ENCODE measurements at places on chromosomes 4 and X.

DNA sequence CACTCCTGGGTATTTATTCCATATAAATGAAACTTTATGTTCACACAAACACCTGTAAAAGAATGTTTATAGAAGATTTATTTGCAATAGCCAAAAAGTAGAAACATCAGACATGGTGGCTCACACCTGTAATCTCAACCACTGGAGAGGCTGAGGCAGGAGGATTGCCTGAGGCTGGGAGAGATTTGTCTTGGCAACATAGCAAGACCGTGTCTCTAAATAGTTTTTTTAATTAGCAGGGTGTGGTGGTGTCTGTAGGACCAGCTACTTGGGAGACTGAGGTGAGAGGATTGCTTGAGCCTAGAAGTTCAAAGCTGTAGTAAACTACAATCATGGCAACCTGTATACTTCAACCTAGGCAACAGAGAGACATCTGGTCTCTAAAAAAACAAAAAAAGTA lies 27.7 kb upstream of the NFKB1 start:
- DNase-seq, result no peak

DNA sequence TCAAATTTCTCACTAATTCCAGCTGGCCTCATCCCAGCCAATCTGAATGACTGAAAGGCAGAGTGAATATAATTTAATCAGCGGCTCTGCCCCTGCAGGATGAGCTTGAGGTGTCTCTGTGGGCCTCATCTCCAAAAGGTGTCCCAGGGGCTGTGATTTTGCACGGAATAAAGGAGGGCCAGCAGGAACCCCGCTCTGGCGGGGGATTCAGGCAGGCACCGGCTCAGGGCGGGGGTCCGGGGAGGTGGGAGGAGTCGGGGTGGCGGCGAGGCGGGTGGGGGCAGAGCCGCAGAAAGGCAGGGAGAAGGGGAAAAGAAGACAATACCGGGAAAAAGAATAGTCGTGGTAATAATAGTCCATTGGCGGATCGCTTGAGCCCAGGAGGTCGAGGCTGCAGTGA lies 16.0 kb upstream of the ERCC6L start:
- no peak for DNase-seq

DNA sequence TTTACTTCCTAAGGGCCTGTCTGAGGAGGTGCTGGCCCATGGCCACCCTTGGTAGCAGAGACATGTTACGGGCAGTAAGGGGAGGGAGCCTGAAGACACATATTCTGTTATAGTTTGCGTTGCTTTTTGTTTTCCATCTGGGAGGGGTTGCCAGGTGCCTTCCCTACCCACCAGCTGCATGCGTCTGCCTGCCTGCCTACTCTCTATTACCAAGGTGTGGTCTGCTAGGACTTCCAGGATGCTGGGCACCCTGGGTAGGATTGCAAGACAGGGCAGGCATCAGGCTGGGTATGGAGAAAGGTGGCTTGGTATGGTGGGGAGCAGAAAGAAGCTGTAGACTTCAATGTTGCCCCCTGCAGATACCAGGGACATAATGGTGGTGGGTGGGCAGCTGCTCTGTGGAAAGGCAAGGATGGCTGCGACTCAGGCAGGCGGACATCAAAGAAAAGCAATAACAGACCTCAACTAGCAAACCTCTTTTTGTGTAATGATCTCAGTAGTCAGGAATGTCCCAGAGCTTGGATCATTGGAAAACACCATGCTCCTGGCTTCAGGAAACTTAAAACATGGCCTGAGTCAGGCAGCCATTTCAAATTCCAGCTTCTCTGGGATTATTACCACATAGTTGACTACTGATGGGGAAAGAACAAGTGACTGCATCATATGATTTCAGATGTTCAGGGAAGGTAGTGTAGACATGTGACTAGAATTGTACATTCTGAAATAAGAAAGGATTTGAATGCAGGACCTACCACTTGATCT lies 67.8 kb downstream of the HOPX start:
- no peak for DNase-seq

GRCh38 chr4:60366661-60367060 lies 833.5 kb upstream of the ADGRL3 start:
- DNase-seq, result no peak

GRCh38 chrX:130028196-130028595 lies 45.8 kb downstream of the BCORL1 start:
- DNase-seq, result peak; percentile 51

GRCh38 chr4:27145597-27145996 lies 285.0 kb downstream of the STIM2 start:
- DNase-seq, result no peak

GRCh38 chrX:97471071-97471470 lies 587.4 kb downstream of the RPA4 start:
- no peak for DNase-seq

DNA sequence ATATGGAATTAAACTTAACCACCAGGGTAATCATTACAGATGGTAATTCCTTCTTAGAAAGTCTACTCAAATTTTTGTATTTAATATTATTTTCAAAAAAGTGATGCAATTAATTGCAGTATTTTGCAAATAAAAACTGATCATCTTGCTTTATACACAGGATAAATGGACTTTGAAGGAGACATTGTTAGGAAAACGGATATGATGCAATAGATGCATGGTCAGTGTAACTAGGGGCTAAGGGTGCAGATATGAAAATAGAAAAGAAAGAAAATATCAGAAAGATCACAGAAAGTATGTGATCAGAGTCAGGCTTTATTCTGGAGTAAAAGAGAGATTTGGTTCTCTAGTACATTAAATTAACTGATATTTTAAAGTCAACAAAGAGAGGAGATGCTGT lies 401.7 kb downstream of the TLL1 start:
- no peak for DNase-seq

- no peak for DNase-seq
These were observed 53.4 kb downstream of the LDB2 start for GRCh38 chr4:16844816-16845586.

DNA sequence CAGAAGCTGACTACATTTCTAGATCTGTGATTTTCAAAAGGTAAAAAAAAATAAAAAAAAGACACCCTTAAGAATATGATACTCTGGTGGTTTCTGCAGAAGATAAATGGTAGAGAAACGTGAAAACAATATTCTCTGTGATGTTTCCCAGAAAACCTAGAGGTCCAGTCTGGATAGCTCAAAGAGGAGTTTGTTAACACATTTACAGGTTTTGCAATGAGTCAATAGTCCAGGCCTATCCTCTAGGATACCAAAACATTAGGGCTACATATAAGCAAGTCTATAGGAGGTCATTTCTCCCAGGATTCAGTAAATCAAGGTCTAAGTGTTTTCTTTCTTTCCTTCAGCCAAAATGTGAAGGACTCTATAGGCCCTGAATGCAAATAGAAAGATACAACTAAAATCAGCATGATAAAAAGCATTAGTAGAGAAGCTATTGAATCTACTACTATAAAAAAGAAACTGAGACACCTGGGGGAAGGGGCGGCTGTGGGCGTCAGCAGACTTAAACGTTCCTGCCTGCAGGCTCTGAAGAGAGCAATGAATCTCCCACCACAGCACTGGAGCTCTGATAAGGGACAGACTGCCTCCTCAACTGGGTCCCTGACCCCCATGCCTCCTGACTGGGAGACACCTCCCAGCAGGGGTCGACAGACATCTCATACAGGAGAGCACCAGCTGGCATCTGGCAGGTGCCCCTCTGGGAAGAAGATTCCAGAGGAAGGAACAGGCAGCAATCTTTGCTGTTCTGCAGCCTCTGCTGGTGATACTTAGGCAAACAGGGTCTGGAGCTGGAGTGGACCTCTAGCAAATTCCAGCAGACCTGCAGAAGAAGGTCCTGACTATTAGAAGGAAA lies 33.7 kb upstream of the SPP1 start:
- DNase-seq, result no peak

GRCh38 chr4:30619679-30620078 lies 100.5 kb upstream of the PCDH7 start:
- no peak for DNase-seq

DNA sequence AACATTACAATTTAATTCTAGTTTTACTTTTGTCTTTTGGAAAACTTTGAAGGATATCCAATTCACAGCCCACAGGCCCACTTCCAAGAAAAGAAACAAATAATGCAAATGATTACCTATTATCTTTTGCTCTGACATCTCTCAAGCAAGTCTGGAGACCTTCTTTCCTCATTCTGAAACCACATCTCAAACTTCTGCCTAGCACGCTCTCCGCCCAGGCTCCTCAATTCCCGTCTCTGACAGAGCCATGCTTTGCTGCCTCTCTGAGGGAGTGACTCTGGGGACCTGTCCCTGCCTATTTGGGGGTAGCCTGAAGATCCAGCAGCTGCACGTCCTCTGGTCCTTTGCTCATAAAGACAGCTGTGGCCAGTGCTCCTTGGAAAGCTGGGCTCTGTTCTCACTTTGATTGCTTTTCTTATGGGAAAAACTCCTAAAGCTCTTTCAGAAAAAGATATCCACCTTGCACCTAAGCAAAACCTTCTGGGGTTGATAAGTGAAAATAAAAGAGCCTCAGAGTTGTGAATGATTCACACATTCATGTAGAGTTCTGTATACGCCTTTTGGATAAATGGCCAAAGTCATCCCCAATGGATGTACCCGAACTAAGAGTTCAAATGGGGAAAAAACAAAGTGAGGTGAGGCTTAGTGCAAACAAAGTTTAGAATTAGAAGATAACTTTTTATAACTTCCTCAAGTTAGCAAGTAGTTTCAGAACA lies 72.4 kb upstream of the TNIP3 start:
- DNase-seq, result no peak

DNA sequence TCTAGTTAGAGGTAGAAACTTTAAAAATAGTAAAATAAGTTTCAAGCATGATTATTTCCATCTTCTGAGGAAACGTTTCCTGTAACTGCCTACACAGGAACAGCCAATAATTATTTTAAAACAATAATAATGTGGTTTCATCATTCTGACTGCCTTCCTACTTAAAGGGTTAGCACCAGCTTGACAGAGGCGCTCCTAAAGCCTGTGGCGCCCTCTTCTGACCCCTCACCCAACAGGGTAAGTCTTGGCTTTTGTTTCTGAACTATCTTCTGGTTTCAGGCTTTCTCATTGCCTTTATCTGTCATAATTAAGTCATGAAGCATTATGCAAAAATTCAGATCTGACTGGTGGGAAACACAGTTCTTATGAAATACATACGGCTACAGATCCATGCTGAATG lies 96.7 kb downstream of the ITM2A start:
- peak; percentile 79 for DNase-seq

DNA sequence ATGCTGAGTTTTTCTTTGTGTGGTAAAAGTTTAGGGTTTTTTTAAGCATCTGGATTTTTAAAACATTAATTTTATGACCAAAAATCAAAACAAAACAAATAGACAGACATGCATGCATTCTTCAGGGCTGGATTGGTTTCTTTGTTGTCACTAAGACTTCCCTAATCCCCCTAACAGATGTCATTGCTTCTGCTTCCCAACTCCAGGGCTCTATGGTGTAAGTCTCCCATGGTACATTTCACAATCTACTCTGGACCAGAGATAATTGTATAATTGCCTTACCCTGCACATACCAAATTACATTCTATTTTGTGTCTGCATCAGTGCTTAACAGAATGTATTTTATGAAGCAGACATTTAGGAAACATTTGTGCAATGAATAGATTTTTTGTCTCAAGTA lies 529.1 kb upstream of the SMIM31 start:
- DNase-seq, result no peak

Data from activated naive CD4-positive, alpha-beta T cell treated with Interleukin-2 at 50 U/mL for 16 hours (primary cell).